ENCODE measurements at places on chromosomes 4 and X.

- DNase-seq: no peak
These were observed 31.2 kb upstream of the GYPA start for GRCh38 chr4:144171697-144172096.

- no peak for DNase-seq
These were observed 141.8 kb downstream of the JADE1 start for GRCh38 chr4:128951316-128951715.

GRCh38 chr4:150358691-150359090 is 223.3 kb upstream of the MAB21L2 start:
- no peak for DNase-seq

- no peak for DNase-seq
These were observed 1130.8 kb downstream of the FAT4 start for GRCh38 chr4:126445596-126445995.

DNA sequence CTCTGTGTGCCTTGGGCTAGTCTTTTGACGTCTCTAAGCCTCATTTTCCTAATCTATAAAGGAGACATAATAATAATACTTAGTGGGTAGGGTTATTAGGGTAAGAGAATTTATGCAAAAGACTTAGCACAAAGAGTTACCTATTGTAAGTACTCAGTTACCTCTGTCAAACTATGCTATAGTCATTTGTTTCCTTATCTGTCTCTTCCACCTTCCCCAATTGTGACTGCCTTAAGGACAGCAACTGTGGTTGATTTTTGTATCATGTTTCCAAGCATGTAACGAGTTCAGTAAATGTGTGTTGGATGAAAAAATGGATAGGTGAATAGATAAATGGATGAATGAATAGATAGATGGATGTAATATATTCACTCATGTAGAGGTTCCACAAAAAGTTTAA is 48.1 kb downstream of the WDR19 start:
- no peak for DNase-seq

DNA sequence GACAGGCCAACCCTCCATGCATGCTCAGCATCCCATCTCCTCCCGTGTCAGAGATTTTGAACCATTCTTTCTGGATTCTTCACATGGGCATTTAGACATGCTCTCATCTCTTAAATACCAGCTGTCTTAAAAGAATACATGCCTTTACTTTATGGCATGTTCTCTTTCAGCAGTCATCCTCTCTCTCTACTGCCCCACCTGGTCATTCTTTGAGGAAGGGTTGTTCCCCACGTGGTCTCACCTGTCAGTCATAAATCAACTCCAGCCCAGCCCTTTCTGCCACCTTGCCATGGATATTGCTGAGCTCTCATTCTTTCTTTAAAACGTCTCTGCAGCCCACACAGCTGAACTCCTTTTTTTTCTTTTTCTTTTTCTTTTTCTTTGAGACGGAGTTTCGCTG is 111.3 kb downstream of the ARHGAP10 start:
- no peak for DNase-seq

- DNase-seq: no peak
These were observed 203.5 kb downstream of the PRDM5 start for GRCh38 chr4:120718979-120719566.

GRCh38 chr4:105911426-105911825 is 16.2 kb downstream of the NPNT start:
- no peak for DNase-seq
